Activated naive CD4-positive, alpha-beta T cell treated with anti-CD3 and anti-CD28 coated beads, Interleukin-2, amount 10 ng/mL, durations not matched to agents 5 hours and 36 hours (primary cell): ENCODE measurements at places on chromosomes 6 and 20. TPM values are rescaled to one million over a fixed set of nuclear protein-coding genes. Genes with fewer than 3 reads are reported as not detected.

Gene CST3
- total RNA-seq: 0.48 TPM

Gene SSTR4
- total RNA-seq: not detected

Gene ZNF165
- 1.1 TPM for total RNA-seq

Gene KHDRBS2
- total RNA-seq: not detected

Gene TRAPPC3L
- not detected for total RNA-seq

Gene NCOA3
- 73.9 TPM for total RNA-seq
